Activated CD4-positive, alpha-beta T cell treated with anti-CD3 and anti-CD28 coated beads, Interleukin-2, Interleukin-4, amounts not matched to agents 100 ng/mL and 50 ng/mL, durations not matched to agents 16 hours and 8 hours (primary cell): ENCODE measurements at places on chromosomes 2 and 18.

DNA sequence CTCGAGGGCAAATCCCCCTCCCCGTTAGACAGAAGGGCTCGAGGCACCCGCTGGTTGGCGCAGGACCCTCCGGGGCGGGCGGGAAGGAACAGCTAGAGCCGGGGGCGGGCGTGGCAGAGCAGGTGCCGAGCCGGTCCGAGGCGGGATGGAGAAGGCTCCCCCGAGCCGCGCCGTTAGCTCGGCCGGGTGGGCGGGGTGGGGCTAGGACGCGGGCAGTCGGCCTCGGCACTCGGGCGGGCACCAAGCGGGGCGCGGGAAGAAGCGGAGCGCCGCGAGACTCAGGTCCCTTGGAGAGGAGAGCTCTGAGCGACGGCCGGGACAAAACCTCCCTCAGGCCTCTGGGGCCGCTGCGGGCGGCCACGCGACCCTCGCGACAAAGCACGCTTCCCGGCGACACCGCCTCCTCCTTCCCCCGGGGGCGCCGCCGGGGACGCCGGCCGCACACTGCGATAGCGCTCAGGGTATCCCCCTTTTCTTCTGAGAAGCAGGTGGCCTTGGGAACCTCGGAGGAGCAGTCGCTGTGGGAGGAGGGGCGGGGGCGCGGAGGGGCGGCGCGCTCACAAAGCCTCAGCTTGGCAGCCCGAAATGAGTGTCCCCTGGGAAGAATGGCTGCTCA is 721 bp downstream of the FHOD3 start:
- no peak for DNase-seq

- no peak for DNase-seq
Measured at GRCh38 chr2:172823261-172823850, 87.7 kb downstream of the RAPGEF4 start.

GRCh38 chr18:48408111-48408726 is 964 bp downstream of the ZBTB7C start:
- no peak for DNase-seq

DNA sequence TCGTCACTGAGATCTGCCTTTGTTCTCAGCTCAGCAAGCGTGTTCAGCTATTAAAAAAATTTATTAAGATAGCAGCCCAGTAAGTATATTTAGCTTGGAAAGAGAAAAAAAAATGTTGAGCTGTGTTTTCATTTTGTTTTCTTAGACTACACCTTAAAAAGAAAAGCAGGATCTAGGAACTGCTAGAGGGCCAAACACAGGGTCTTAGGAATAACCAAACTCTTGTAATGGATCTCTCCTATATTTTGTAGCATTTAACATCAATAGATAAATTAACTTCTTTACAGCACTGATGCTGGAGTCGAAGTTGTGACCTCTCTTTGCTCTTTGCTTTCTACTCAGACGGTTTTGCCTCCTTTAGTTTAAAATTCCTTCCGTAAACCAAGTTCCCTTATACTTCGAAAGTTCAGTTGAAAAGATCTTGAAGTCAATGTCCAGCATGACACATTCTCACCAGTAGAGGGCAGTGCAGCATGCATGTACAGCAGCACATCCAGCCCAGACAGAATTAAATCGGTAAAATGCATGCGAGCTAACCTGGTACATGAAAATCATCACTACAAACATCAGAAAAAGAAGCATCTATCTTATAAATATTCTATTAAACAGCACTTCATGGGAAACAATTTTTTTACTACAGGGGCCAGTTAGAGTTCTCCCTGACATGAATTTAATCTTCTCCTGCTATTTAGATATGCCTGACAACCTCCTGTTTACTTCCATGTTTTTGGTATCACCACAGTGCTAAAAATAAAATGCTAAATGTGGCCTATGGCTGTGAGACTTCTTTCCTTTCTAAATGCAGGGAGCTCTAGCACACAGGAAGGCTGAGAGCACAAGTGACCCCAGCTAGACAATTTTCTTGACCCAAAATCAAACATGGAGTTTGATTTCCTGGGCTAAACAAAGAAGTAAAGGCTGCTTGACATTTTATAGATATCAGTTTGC is 48.2 kb upstream of the MAP3K20 start:
- peak; percentile 87 for DNase-seq

GRCh38 chr2:224562831-224563230 is 22.3 kb downstream of the CUL3 start:
- no peak for DNase-seq

DNA sequence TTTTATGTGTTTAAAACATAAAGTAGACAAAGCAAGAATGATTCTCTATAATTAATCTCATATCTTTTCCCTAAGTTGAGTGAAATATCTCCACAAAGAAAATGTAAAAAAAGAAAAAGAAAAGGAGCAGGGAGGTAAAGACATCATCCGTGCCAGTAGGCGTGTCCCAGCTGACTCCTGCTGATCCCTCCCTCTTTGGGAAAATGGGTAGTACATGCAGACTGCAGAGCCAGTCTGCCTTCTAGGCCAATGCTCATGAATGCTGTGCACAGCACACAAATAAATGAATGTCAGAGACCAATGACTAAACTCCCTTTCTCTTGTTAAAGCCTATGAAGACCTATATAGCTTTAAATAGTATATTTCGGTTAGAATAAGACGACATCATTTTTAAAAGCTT is 64.7 kb downstream of the RAPH1 start:
- DNase-seq: no peak

GRCh38 chr2:149394864-149395263 is 64.5 kb downstream of the LYPD6 start:
- no peak for DNase-seq
